ENCODE measurements at places on chromosomes 12 and 14.

DNA sequence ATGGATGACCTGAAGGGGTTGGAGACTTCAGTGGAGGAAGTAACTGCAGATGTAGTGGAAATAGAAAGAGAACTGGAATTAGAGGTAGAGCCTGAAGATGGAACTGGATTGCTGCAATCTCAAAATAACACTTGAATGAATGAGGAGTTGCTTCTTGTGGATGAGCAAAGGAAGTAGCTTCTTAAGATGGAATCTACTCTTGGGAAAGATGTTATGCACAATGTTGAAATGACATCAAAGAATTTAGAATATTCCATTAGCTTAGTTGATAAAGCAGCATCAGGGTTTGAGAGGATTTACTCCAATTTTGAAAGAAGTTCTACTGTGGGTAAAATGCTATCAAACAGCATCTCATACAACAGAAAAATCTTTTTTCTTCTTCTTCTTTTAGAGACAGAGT is 186.4 kb upstream of the PRKD1 start:
- DNase-seq: no peak

DNA sequence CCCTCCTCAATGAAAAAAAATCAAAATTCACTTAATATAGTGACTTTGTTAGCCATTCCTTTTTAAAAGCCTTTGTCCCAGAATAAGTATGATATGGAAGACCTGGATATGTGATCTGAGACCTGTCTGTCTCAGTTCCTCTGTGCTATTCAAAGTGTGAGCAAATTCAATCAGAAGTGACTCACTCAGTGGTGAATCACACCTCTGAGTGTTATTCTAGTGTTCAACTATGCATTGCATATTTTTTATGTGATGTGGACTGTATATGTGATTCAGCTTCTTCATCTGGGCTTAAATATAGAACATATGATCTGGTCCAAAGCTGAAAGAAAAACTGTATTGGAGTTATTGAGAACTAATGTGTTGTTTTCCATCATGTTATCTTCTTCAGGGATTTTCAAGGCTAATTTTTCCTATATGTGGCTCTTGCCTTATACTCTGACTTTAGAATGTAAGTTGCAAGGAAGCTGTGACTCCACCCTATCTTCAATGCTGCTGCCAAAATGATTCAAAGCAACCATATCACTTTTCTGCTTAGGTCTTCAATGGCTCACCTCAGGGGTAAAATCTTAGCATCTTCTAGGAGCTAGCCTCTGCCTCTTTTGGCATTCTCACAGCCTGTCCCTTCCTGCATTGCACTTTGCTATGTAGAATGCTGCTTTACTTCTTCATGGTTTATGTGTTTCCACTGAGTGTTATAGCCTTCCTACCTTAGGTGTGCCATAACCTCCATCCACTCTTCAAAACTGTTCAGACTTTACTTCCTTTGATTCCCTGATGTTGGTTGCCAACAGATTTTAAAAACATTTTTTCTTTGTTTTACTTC is 169.8 kb downstream of the OTOGL start:
- DNase-seq: no peak

- no peak for DNase-seq
Observed at GRCh38 chr14:53450871-53451270, 297.7 kb upstream of the DDHD1 start.

DNA sequence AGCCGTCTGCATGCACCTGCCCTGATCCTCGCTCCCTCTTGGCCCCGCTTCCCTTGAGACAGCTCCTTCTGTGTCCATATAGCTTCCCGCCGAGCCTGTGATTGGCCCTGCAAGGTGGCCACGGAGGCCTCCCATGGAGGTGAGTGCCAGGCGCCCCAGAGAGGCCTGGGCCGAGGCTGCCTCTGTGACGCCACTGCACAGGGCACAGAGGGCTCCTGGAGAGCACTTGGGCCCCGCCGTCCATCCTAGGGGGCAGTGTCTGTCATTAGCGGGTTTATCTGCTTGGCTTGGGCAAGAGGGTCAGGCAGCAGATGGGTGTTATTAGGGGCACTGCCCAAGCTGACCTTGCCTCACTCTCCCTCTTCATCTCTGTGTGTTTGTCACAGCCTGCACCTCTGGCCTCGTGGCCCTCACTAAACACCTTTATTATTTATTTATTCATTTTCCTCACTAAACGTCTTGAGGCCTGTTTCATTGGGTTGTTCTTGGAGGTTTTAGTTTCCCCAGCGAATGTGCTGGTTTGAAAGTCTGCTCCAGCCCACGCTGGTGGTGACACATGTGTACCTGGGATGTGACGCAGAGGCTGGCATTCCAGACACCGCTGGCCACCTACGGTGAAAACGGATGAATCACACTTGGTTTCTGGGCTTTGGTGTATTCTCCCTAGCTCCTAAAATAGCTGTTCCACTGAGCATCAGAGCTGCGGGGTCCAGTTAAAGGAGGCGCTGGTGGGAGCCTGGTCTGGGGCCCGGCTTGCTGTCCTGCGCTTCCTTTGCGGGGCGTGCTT is 5.9 kb downstream of the ZFYVE21 start:
- DNase-seq: no peak

DNA sequence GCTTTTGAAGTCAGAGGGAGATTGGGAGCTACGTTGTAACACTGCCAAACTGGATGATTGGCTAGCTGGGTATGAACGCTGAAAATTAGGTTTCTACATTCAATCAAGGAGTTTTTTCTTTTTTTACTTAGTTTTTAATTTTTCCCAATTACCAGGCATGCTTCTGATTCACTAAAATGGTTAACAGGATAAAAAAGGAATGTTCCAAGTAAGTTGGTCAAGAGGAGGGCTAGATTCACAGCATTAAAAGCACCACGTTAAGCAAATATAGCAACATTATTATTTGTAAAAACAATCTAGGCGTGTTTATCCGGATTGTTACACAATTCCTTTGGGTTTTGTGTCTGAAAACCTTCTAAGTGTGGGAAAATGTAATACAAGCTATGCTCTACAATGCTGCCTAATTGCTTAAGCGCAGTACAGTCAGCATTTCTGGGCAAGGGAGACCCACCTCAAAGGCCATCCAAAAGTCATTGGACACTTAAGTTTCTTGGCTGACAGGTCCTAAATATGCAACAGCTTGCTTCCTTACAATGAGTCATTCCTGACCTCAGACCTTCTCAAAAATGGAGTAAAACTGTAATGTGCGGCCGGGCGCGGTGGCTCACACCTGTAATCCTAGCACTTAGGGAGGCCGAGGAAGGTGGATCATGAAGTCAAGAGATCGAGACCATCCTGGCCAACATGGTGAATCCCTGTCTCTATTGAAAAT is 1.2 kb downstream of the RPLP0 start:
- no peak for DNase-seq
